ENCODE measurements at places on chromosomes 5 and 9.
A peak's percentile ranks its signal among the peaks of the same experiment; 100 is the strongest.

- no peak for DNase-seq
Measured at GRCh38 chr9:78542491-78543181, 245.7 kb downstream of the PSAT1 start.

DNA sequence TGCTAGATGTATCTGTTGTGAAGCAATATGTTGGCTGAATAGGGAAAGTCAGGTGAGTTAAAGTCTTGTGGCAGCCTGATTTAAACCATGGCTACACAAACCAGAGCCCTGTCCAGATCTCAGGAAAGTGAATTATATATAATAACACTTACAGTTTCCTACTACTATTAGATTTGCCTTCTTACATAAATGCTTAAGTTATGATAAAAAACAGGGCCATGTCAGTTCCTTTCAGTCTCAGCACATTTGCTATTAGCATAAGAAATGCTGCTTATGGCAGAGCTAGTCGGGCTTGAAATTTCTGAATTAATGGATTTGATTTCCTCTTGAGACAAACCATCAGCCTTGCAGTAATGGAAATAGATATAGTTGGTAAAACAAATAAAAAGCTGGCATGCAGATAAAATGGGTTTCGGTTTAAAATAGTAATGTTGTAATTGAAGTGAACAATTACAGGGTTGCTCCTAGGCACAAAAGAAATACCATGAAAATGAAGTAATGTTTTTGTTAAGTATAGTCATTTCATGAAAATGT lies 664.2 kb upstream of the ZNF608 start:
- DNase-seq: no peak

- no peak for DNase-seq
Measured at GRCh38 chr5:173435447-173435846, 107.2 kb upstream of the STC2 start.

GRCh38 chr9:116149844-116150243 lies 3.7 kb upstream of the PAPPA start:
- DNase-seq: no peak

- peak; percentile 70 for DNase-seq
Measured at GRCh38 chr9:127555840-127556820, 55.9 kb upstream of the STXBP1 start.

DNA sequence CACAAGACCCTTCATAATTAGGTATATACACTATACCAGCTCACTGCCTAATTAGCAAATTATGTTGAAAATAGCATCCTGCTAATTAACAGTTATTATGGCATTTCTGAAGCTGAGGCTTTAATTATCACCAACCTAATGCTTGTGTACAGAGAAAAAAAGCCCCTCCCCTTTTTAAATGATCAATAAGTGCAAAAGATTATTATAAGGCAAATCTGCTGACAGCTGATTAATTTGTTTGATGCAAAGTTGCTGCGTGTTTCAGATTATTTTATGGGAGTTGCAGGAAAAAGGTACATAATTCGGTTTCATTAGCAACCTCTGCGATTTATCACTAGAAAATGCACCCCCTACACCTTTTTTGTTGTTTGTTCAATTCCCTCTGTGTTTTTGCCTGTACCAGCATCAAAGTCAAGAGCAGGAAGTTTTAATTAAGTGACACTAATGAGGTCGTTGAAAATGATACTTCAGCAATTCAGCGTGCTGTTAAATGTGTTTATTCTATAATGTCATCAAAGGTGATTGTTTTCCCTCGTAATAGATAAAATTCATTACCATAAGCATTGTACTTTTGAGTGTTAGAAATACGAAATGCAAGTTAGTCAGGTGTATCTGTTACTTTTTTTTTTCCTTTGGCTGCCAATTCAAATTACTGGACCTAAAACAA lies 170.0 kb downstream of the EBF1 start:
- no peak for DNase-seq

- no peak for DNase-seq
Measured at GRCh38 chr5:61701877-61702602, 370.0 kb downstream of the ZSWIM6 start.

DNA sequence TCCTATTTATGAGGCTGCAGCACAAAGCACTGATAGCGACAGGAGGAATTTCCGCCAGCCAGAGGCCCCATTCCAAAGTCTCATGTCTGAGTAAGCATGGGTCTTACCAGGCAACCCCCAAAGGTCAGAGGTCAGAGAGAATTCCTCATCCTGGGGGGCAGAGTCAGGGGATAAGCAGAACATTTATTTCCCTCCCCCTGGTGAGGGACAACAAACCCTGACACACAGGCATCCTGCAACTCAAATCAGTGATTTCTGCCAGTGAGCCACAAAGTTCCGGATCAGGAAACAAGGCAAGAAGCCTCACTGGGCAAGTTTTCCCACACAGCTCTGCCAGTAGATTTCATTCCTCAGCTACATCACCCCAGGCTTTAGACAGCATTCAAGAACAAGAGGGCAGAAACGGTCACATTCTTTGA lies 37.0 kb downstream of the ADAMTS12 start:
- DNase-seq: no peak

DNA sequence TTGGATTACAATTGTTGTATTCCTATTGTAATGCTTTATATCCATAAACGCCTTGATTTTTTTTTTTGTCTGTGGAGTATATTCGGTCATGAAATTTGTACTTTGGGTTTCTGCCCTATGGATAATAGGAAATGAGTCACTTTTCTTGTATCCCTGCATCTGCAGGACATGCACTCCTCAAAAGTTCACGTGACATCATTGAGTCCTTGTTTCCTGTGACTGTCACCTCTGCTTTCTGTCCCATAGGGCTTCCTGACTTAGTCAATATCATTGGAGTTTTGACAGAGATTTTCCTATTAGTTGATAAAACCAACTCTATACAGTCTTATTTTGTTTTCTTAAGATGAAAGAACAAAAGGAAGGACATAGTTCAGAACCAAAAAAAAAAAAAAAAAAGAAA lies 356.3 kb downstream of the MAT2B start:
- no peak for DNase-seq

GRCh38 chr9:132935026-132935425 lies 9.4 kb downstream of the TSC1 start:
- no peak for DNase-seq

- DNase-seq: no peak
Measured at GRCh38 chr5:147450606-147451005, 59.3 kb downstream of the DPYSL3 start.

DNA sequence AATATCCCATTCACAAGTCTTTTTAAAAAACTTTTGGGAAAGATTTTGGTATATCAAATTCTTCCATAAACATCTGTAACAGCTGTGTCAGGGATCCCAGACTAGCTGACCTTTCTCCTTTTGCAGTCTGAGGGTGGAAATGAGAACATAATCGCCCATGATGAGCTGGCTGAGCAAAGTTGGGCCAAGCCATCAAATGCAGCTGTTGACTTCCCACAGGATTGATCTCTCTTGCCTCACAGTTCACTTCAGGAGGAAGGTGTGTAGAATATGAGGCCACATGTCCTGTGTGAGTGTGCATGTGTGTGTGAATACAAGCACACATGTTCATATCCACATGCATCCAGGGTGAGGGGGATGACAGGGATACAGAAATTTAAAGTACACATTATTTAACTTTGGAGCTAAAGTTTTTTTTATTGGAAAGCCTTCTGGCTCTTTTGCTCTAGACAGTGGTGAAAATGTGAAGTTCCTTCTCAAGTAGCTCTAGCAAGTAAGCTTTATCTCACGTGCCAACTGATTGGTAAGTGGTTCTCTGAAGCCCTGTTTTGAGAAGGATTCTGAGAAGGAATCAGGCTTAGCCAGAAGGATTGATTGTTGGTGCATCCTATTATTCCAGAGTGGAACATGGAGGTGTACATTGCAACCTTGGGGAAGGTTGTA lies 468.8 kb upstream of the DMAC1 start:
- DNase-seq: no peak

DNA sequence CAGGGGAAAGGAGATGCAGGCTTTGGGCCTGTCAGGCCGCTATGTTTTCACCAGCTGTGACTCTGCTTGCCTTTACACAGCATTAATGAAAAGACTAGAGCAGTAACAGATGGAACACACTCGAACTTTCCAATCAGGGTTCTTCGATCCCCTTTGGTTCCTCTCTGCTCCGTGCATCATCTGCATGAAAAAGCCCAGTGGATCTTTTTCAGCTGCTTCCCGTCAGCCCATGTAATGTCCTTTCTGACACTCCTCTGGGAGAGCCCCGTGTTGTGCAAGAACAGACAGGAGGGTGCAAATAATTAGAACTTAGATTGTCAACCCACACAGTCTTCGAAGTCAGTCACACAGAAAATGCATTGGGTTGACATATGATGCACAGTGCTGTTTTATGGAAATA lies 448.9 kb upstream of the ZNF462 start:
- DNase-seq: no peak

DNA sequence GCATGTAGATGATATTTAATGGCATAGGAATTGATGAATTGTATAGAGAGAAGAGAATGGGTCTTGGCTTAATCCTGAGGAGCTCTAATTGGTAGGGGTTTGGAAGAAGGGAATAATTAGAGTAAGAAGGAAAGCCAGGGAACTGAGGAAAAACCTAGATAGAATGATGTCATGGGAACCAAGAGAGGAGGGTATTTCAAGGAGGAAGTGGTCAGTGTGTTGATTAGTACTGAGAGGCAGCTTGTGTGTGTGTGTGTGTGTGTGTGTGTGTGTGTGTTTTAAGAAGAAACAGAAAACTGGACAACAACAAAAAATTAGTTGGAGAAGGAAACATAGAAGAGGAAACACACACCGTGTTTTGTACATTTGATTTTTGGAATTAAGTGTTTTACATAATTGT lies 42.8 kb downstream of the MAST4 start:
- no peak for DNase-seq

GRCh38 chr5:135328128-135328687 lies 70.8 kb downstream of the MACROH2A1 start:
- DNase-seq: no peak

- DNase-seq: no peak
Measured at GRCh38 chr5:165272436-165272835, 1767.0 kb downstream of the MAT2B start.

DNA sequence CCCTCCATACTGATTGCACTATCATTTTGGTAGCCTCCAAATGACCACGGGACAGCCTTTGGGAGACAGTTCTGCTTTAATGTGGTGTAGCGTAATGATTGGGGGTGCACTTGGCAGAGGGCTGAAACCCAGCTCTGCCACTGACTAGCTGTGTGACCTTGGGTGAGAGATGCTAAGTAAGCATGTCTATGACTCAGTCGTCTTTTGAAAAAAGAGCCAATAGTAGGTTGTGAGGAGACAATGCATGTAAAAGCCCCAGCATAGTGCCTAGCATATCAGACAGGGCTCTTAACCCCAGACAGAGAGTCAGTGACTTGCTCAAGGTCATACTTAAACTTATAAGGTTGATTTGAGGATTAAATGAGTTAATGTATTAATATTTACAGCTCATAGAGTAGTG lies 18.0 kb upstream of the CXCL14 start:
- DNase-seq: no peak

GRCh38 chr5:55645304-55645703 lies 66.8 kb downstream of the SLC38A9 start:
- no peak for DNase-seq

GRCh38 chr5:170316937-170317336 lies 19.4 kb upstream of the LCP2 start:
- no peak for DNase-seq

DNA sequence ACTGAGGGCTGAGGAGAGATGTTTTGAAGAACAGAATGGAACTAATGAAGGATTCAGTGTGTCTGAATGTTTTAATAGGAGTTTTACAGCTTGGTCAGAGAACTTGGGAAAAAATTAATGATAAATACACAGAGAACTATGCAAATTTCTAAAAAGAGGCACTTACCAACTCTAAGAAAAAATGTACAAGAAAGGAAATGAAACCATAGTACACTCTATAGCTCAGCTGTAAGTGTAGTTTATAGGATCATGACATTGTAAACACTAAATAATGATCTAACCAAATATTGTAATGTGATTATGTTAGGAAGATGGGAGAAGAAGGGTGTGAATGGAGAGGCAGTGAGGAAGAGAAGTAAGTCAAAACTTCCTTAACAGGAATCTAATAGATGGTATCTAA lies 205.2 kb downstream of the SEC61B start:
- no peak for DNase-seq

- DNase-seq: no peak
Measured at GRCh38 chr5:88951457-88951856, 68.5 kb upstream of the MEF2C start.

- DNase-seq: no peak
Measured at GRCh38 chr9:2506321-2506720, 115.3 kb upstream of the VLDLR start.

- DNase-seq: no peak
Measured at GRCh38 chr5:139574641-139575312, 13.6 kb downstream of the UBE2D2 start.

DNA sequence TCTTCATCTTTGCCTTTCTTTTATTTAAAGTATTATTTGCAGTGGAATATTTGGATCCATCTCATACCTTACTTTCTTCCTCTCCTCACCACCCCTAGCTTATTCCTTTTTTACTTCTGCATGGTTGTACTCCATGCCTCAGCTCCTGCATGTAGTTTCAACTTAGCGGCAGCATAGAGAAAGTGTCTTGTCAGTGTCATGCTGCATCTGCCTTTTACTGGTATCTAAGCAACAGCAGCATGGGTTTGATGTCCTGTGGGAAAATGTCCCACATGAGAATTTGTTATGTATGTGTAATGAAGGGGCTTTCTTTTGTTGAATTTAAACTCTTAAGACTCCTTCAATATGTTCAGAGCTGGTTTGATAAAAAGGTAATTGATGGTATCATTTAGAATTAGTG lies 20.6 kb downstream of the TCERG1 start:
- DNase-seq: no peak

DNA sequence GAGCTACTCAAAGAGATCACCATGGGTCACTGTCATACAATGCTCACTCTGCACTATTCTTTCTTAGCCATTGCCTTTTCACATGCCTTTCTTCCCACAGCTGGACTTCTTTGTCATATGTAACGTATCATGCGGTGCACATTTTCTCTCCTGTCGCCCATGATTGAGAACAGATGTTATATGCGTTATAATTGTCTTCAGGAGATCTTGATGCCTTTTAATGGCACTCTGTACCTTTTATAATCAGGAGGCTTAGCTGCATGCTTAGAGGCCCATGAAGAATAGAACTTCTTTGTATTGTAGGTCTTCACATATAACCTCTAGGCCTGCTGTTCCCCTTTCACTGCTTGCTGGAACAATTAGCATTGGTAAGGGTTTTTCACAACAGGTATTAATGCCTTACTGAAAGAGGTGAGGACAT lies 436.1 kb downstream of the CDH10 start:
- no peak for DNase-seq

DNA sequence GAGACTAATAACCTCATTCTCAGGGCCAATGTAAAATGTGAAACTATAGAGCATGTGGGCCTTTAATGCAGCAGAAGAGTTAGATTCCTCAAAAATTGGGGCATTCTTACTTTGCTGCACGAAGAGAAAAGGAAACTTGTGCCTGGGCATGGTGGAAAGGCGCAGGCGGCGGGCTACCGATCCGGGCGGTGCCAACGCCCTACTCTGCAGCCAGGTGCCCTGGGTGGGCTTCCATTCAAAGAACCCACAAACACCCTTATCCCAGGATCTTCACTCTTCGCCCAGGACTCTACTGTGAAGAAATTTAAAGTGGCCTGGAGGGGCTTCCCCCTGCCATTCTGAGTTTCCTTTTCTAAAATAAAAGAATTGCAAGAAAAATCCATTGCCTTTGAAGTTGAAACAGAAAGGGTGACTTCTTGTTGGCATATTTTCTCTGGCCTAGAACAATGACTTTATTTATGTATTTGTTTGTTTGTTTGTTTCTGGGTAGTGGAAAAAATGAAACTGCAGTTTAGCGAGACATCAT lies 124.9 kb downstream of the TMEM161B start:
- DNase-seq: no peak

GRCh38 chr9:121354141-121354540 lies 15.9 kb downstream of the STOM start:
- DNase-seq: no peak

GRCh38 chr5:81233080-81233634 lies at the start of gene CKMT2:
CKMT2 (plus strand) TSS chr5:81233322; CDS start chr5:81251133, 17,811 bp downstream.
- no peak for DNase-seq
